T-cell (primary cell): ENCODE measurements at places on chromosomes 12 and 14. TPM values are rescaled to one million over a fixed set of nuclear protein-coding genes. Genes with fewer than 3 reads are reported as not detected.

- H3K4me1 ChIP-seq = peaks cover 21% of the 10 kb centered on the region
- no peaks in the 10 kb centered on the region for H3K36me3 ChIP-seq
- H3K27ac ChIP-seq = peak overlapping the region; percentile 80
- no peak overlapping the region for H3K4me3 ChIP-seq
- no peak for DNase-seq
These were observed 52.9 kb downstream of the C12orf42 start for GRCh38 chr12:103442822-103443221.

GRCh38 chr12:64946132-64946829 is 121.8 kb downstream of the TBC1D30 start:
- no peaks in the 10 kb centered on the region for H3K36me3 ChIP-seq
- H3K27me3 ChIP-seq = peaks cover 6% of the 10 kb centered on the region
- no peak overlapping the region for H3K4me3 ChIP-seq

DNA sequence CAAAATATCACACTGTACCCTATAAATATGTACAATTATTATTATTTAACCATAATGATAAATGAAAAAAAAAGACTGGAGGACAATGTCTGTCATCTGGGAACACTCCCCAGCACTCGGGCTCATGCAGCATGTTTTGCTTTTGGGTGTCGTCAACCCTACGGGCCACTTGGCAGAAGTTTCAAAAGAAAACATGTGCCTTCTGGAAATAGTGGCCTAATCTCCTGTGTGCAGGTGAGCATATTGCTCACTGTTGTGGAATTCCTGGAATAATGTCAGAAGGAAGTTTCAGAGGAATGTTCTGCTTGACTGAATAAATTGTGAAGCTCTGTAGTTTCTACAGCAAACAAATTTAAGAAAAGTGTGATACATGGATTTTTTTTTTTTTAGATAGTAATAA is 298.3 kb downstream of the SSPN start:
- no peak for DNase-seq
- peaks cover 8% of the 10 kb centered on the region for H3K36me3 ChIP-seq
- H3K4me1 ChIP-seq = no peaks in the 10 kb centered on the region
- no peak overlapping the region for H3K27ac ChIP-seq

GRCh38 chr12:62258941-62259630 is 1.1 kb upstream of the USP15 start:
- H3K4me1 ChIP-seq = peaks cover 9% of the 10 kb centered on the region
- H3K27me3 ChIP-seq = no peaks in the 10 kb centered on the region
- H3K4me3 ChIP-seq = peak overlapping the region; percentile 82
- peak overlapping the region; percentile 94 for H3K27ac ChIP-seq
- no peaks in the 10 kb centered on the region for H3K36me3 ChIP-seq
- DNase-seq = peak; percentile 6

- no peak overlapping the region for H3K27ac ChIP-seq
- H3K27me3 ChIP-seq = no peaks in the 10 kb centered on the region
- H3K36me3 ChIP-seq = no peaks in the 10 kb centered on the region
- DNase-seq = no peak
These were observed 470.8 kb downstream of the NELL2 start for GRCh38 chr12:44405297-44405696.

- no peaks in the 10 kb centered on the region for H3K36me3 ChIP-seq
- H3K4me3 ChIP-seq = no peak overlapping the region
These were observed 1.3 kb downstream of the LRRK2 start for GRCh38 chr12:40225984-40226602.

DNA sequence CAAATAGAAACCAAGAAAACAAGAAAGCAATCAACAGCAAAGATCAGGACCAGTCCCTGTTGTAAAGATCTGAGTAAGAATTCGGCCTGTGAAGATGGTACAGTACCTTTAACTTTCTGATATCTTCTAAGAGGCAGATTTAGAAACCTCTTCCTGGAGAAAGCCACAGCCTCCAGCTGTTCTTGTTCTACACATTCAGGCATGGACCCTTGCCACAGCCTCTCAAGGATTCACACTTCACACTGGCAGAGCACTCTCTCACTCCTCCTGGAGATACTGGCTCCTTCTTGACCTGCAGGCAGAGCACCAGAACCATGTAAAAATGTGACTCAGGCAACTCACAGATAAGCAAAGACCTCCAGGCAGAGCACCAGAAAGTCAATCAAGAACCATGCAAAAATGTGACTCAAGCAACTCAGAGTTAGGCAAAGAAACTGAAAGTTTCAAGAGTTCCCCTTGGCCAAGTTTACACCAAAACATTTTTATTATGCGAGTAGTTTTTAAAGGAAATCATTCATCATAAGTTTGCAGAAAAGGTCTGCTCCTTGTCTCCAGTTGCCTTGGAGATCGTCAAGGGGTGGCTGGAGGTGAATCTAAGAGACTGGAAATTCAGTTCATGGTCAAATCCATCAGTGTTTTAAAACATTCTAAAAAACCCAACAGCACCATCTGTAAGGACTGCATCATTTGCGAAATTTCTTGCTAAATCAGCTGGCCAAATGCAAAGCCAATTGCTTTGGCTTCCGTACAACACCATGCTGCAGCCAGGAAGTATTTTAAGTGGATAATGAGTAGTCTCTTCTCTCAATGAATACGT is 119.3 kb upstream of the MDM1 start:
- peak overlapping the region; percentile 78 for H3K27ac ChIP-seq
- peak overlapping the region; percentile 13 for H3K4me3 ChIP-seq
- peak; percentile 15 for DNase-seq

- H3K27me3 ChIP-seq = no peaks in the 10 kb centered on the region
- DNase-seq = no peak
These were observed 561.2 kb upstream of the SEL1L start for GRCh38 chr14:82094829-82095345.

- peaks cover 12% of the 10 kb centered on the region for H3K36me3 ChIP-seq
- peaks cover 37% of the 10 kb centered on the region for H3K4me1 ChIP-seq
- no peak overlapping the region for H3K4me3 ChIP-seq
- peak overlapping the region; percentile 90 for H3K27ac ChIP-seq
- H3K27me3 ChIP-seq = no peaks in the 10 kb centered on the region
These were observed 559 bp upstream of the LMBR1L start for GRCh38 chr12:49111206-49111605.

DNA sequence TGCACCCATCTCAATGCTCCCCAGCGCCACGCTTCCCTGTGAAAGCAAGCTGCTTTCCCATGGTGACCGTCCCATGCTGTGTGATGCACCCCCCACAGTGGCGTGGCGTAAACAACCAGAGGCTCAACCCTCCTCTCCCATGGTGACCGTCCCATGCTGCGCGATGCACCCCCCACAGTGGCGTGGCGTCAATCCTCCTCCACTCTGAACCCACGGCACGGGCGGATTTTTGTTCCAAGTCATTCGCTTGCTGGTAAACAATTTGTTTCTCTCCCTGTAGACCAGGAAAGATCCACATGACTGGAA is 8.9 kb downstream of the STX2 start:
- H3K4me3 ChIP-seq = no peak overlapping the region
- no peak for DNase-seq
- H3K27ac ChIP-seq = no peak overlapping the region
- peaks cover 5% of the 10 kb centered on the region for H3K36me3 ChIP-seq

DNA sequence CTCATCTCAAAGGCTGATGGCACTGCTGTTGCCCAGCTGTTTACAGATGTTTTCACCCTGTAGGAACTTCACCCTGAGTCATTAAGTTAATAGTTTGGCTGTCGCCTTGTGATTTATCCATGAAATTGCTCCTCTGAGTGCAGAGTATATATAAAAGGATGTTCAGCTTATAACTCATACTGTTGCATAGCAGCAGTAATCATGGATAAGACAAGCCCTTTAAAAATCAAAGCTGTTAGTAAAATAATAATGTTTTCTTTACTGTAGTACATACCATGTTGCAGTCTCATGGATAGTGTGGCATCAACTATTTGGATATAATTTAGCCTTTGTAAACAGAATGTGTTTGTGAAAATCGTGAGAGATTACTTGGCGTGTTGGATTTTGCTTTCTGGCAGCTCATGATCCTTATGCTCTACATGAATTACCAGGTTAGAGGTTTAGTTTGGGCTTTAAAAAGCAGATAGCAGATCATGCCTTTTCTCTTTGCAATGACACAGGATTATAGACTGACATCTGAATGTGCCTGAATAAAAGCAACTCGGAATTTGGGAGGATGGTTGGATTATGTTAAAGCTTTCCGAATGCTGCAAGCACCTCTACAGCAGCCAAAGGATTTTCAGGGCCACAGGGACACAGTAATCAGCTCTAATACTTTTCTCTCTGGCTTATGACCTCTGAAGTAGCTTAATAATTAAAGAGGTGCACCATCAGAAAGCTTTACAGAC is 279.7 kb upstream of the ATP2B1 start:
- no peak overlapping the region for H3K4me3 ChIP-seq
- H3K36me3 ChIP-seq = no peaks in the 10 kb centered on the region
- no peaks in the 10 kb centered on the region for H3K27me3 ChIP-seq
- H3K27ac ChIP-seq = no peak overlapping the region

DNA sequence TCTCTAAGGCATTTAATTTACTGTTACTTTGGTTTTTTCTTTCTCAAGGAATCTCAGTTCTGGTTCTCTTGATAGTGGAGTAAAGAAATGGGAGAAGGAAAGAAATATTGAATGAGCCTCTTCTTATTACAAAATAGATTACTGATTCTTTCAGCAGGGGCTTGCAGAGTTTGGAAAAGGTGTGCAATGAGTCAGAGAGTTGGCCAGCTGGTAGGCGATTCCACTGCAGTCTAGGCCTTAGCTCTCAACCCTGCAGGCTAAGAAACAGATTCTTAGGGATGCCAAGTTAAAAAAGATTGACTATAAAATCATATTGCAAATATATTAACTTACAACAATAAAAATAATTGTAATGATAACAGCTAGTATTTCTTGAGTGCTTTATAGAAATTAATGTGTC is 25.8 kb downstream of the NR1H4 start:
- H3K4me1 ChIP-seq = no peaks in the 10 kb centered on the region
- no peaks in the 10 kb centered on the region for H3K27me3 ChIP-seq
- H3K4me3 ChIP-seq = no peak overlapping the region

- DNase-seq = no peak
- H3K36me3 ChIP-seq = no peaks in the 10 kb centered on the region
- H3K27ac ChIP-seq = no peak overlapping the region
- H3K4me1 ChIP-seq = no peaks in the 10 kb centered on the region
- no peak overlapping the region for H3K4me3 ChIP-seq
- H3K27me3 ChIP-seq = no peaks in the 10 kb centered on the region
These were observed 56.7 kb upstream of the BICD1 start for GRCh38 chr12:32049956-32050355.

Gene MYBPC1
- not detected for total RNA-seq

Gene SLC25A21
- not detected for total RNA-seq

Gene P2RX2
- not detected for total RNA-seq

Gene DDHD1
- 45.4 TPM for total RNA-seq

Gene KCNA5
- not detected for total RNA-seq

Gene RAPGEF3
- 0.98 TPM for total RNA-seq

Gene ANO4
- total RNA-seq = not detected

Gene TMEM263
- total RNA-seq = 31.2 TPM

Gene B3GNT4
- 0.35 TPM for total RNA-seq

Gene ESYT1
- 181 TPM for total RNA-seq
